ENCODE measurements at places on chromosomes 2 and 18.
A peak's percentile ranks its signal among the peaks of the same experiment; 100 is the strongest.

DNA sequence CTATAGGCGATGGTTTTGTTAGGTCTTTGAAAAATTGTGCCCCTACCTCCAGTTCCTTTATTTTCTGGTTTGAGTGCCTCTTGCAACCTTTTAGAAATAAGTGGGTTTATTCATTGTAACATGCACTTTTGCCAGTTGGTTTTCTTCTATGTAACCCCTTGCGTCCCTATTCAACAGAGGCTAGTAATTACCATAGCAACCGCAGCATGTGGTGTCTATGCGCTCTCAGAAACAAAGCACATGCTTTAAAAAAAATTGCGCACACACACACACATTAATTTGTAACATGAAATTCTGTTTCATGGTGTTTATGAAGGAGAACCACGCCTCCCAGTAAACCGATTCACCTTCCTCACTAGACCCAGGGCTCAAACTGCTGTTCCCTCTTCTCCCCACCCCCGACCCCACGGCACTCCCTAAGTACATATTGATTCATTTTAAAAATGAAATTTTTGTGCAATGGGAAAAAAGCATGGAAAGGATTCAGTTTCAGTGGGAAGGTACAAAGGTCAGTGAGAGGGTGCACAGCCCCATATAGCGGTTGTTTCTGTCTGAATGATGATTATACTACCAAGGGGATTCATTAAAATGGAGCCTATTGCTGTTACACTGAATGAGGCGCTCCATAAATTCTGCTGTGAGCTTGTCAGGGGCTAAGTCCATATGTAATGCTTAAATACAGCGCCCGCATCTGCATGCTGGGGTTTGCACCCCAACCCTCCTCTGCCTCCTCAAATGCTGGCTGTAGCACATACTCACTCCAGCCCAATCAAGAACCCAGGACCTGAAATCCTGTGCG is 206.9 kb downstream of the ICOS start:
- no peak for DNase-seq

DNA sequence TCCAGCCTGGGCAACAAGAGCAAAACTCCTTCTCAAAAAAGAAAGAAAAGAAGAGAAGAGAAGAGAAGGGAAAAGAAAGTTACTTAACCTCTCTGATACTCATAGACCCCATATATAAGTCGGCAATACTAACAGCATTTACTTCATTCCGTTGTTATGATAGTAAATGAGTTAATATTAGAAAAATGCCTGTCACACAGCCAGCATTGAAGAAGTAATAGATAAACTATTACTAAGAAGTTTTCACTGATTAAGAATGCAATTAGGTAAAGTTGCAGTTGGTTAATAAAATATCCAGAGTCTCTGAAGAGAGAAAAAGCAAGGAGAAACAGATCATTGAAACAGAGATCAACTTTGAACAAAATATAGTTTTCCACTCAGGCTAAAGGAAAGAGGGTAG is 161.3 kb upstream of the UBE2E3 start:
- no peak for DNase-seq

DNA sequence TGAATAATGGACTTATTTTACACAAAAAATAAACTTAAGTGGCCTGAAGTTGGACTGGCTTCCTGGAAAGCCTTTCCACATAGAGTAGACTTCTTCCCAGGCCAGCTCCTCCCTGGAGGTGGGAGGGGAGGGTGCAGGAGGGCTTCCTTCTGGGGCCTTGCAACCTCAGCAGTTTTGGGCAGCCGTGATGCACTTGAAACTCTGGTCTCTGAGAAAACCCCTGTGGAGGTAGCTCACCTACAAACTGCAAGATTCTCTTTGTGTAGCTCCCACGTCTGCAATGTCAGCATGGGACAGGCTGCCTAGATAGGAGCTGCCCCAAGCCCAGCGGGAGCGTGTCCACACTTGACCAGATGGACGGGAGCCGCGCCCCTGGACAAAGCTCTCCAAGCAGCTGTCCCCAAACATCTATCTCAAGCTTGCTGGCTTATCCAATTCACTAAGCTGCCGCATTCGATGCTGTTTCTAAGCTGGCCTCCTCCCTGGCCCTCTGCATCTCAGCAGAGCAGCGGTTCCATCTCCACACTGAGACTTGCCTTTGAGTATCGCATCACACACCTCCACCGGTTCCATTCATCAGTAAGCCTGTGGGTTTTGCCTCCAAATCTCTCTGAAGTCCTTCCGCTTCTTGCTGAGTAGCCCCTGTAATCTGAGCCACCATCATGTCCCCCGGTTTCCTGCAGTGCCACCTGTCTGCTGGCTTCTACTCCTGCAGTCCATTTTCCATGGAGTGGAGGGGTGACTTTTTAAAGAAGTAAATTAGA is 1.6 kb upstream of the LPIN1 start:
- DNase-seq = peak; percentile 86

DNA sequence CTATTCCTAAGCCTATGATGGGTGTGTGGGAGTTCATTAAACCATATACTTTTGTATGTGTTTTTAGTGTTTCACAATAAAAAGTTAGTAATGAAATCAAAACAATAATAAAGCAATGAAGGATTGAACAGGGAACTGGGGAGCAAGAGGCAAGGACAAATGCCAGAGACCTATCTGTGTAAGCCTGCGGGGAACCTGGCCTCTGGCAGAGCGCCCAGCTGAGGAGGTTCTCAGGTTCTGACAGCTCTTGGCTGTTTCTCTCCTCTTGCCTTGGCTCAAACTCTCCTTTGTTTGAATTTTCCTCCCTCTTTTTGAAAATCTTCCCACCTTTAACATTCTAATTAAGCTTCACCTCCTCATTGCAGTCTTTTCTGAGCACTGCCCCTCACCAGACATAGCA is 200.0 kb upstream of the NCKAP5 start:
- DNase-seq = no peak

- DNase-seq = no peak
Observed at GRCh38 chr18:3966246-3966641, 488.9 kb downstream of the DLGAP1 start.

DNA sequence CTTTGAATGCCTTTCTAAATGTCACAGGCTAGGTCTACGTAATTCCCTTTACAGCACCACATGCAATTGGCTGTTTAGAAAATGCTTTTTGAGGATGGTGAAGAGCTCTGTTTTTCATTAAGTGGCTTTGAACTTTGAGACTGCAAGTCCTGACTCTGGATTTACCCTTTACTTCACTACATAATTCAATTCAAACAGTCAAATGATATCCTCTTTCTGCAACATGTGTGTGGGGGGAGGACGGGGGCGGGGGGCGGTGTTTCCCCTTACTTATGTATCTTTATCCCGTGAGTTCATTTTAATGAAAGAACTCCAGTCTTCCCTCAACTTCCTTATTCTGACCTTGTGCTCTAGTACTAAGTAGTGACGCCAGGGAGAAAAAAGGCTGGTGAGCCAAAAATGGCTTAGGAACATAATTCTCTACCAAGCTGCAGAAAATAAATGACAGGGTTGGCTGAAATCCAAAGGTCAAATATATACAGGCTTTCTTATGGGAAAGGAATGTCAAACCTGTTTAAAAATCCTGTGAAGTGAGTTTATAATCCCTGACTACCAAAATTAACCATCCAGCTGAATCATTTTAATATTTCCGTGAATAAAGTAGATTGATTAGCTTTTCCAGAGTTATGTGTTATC is 119.6 kb downstream of the SLC8A1 start:
- DNase-seq = no peak

DNA sequence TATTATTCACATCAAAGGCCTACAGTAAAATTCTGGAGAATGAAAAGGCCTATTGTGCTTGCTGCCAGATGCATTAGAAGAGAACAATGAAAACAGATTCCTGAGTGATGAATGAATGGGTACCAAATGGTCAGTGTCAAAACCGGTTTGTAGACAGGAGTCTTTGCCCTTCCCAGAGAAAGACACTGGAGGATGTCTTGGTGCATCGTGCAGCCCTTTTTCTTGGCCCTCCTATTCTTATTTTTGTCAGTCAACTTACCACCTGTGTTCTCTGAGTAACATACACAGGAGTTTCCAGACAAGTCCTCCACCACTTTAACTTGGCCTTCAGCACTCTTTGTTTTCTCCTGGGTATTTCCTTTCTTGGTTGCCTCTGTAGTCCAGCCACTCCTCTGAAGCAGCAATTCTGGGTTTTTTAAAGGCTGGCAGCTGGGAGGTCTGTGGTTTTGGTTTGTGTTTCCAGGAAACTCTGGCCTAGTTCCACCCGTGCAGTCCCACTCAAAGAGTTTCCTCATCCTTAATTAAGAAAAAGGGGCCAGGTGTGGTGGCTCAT is 29.4 kb downstream of the PSTPIP2 start:
- no peak for DNase-seq

DNA sequence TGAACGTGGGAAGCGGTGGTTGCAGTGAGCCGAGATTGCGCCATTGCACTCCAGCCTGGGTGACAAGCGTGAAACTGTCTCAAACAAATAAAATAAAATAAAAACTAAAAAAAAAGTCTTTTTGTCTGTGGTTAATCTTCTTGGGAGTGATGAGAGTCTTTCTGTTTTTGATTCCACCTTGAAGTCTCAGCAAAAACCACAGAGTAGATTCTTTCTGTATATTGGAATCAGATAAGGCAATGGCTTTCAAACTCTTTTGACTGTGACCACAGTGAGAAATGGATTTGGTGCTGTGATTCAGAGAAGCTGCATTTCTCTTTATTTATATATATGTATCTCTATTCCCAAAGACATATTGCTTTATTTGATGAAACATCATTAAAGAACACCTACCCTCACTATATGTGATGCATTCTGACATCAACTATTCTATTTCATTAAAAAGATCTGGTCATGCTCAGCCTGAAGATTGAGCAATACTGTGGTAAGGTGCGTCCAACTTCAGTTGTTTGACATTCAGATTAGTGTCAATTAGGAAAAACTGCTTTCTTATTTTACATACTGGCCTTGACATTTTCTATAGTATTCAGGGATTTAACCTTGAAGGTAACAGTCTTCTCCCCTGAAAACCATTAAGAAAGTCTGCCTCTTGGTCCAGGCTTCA is 15.6 kb downstream of the HRH4 start:
- no peak for DNase-seq

DNA sequence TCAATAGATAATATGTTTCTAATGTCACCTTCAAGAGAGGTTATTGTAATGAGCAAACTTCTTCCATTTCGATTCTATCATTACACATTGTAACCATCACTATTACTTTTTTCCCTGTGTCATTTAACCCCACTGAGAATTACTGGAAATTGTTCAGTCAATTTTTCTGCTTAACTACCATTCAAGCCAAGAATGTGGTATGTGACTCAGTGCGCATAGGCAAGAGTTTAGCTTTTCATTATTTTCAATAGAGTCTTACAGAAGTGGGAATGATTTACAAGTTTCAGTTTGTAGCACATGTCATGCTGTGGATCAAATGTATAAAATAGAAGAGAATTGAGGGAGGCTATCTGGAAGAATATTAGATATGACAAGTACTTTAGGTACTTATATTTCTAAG is 34.3 kb upstream of the PIEZO2 start:
- DNase-seq = no peak

- no peak for DNase-seq
Observed at GRCh38 chr2:8998418-8999101, 4.9 kb downstream of the MBOAT2 start.

GRCh38 chr18:55863876-55864275 is 275.9 kb upstream of the TCF4 start:
- no peak for DNase-seq

DNA sequence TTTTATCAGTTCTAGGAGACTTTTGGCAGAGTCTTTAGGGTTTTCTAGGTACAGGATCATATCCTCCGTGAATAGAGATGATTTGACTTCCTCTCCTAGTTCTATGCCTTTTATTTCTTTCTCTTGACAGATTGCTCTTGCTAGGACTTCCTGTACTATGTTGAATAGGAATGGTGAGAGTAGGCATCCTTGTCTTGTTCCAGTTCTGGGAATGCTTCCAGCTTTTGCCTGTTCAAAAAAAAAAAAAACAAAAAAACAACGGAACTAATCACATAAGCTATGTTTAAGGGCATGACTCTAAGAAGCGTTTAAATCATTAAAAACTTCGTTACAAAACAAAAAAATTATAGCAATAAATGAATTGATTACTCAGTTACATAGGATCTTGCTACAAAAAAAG is 145.7 kb downstream of the NUP35 start:
- DNase-seq = no peak

DNA sequence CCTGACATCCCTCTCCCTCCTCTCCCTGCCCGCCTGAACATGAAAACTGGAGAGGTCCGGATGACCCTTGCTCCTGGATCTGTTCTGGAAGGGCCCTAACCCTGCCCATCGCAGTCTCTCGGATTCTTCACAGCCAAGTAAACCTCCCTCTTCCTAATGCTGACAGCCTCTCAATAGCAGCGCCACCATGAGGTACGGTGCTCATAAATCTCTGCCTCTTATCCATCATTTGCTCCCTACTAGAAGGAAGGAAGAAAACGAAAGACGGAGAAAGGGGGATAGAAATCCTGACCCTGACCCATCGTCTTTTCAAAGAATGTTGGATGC is 257.9 kb downstream of the BCL11A start:
- peak; percentile 64 for DNase-seq

DNA sequence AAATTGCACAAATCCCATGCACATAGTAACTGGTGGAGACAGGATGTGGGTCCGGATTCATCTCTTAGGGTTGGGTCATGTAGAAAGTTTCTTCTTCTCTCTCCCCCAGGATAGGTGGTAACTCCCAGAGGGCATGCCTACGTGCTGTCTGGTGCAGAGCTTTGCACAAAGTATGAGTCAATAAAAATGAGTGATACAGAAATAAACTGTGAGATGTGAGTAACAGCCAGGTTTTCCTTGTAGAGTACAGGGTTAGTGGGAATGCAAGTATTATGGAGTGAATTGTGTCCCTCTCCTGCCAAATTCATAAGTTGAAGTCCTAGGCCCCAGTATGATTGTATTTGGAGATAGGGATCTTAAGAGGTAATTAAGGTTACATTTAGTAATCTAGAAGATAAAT is 289.4 kb downstream of the ALK start:
- no peak for DNase-seq

DNA sequence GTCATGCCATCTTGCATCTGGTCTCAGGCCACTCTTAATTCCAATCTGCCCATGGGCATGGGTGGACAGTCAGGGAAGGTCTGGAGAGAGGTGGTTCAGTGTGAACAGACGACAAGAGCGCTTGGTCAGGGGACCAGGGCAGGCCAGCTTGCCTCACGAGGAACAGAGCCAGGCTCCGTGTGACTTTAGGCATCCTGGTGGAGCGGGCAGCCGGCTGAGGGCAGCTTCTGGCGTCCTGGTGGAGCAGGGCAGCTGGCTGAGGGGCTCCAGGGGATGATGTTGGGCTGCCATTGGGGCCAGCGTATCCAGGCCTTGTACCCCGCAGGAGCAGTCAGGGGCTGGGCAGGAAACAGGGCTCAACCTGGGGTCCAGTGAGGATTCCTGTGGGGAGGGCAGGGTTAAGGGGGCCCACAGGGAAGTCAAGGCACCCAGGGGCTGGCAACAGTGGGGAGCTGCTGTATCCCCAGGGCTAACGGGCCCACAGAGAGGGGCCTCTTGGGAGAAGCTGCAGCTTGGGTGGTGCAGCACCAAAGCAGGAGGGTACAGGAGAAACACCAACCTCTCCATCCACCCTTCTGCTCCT is 197.9 kb upstream of the TWIST2 start:
- no peak for DNase-seq

DNA sequence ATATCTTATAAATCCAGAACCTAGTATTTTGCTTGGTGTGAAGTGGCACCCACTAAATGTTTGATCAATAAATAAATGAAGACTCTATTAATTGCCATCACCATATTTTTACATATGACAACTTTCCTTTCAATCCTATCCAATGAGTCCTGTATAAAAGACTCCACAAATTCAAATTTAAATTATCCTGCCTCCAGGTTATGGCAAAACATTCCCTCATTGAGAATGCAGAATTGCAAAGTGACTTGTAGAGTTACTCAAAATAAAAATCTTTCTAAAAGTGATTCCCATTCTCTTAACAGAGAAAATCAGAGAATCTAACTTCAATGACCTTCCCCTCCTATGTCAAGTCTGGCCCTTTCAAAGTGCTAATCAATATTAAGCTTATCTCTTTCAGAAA is 236.8 kb downstream of the GRB14 start:
- no peak for DNase-seq

Data from H9 (cell line).